T-cell (primary cell): ENCODE measurements at places on chromosomes 13 and 19.

- no peak for DNase-seq
Observed at GRCh38 chr13:87851410-87851809, 180.2 kb downstream of the SLITRK5 start.

- no peak for DNase-seq
Observed at GRCh38 chr13:69828527-69828926, 279.1 kb upstream of the ATXN8OS start.

GRCh38 chr13:27627380-27627779, 5.7 kb downstream of the POLR1D start:
- no peak for DNase-seq

GRCh38 chr19:23949611-23950010, 34.9 kb downstream of the ZNF726 start:
- no peak for DNase-seq

DNA sequence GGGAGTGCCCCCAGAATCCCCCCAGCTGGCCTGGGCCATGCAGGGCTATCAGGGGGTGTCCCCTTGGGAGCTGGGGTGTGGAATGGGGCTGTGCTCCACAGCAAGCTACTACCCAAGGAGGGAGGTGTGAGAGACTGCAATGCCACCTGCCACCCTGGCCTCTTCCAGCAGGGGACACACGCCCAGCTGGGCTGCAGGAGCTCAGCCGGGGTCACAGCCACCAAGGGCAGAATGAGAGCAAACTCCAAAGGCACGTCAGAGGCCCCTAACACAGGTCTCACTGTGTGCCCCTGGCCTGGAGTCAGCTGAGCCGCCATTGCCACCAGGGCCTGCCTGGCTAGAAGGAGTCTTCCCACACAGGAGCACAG, 55.5 kb downstream of the MLLT1 start:
- DNase-seq, result no peak

GRCh38 chr19:54455786-54456422, 6.9 kb downstream of the LENG8 start:
- DNase-seq, result no peak

DNA sequence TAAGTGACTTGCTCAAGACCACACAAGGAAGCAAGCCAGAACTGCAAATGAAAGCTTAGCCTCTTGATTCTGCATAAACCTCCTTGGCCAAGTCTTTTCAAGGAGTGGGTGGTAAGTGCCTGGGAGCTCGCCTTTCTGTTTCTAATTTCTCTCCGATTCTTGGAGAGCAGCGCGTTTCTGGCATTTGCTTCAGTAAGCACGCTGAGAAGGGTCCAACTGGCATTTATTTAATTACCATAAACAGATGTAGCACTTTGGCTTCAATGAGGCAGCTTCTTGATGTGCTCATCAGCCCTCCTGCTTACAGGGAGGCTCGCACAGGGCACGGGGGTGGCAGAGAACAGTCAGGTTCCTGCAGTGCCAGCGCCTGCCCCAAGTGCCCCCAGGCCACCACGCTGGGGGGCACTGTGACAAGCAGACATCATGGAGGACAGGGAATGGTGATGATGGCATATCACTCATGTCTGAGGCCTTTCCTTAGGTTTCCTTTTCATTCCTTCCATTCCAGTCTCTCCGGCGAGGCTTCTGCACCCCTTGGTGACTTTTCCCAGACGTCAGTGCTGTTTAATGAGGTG, 13.3 kb downstream of the SIAH3 start:
- no peak for DNase-seq

- DNase-seq, result no peak
Observed at GRCh38 chr13:58583966-58584365, 952.4 kb downstream of the PCDH17 start.

DNA sequence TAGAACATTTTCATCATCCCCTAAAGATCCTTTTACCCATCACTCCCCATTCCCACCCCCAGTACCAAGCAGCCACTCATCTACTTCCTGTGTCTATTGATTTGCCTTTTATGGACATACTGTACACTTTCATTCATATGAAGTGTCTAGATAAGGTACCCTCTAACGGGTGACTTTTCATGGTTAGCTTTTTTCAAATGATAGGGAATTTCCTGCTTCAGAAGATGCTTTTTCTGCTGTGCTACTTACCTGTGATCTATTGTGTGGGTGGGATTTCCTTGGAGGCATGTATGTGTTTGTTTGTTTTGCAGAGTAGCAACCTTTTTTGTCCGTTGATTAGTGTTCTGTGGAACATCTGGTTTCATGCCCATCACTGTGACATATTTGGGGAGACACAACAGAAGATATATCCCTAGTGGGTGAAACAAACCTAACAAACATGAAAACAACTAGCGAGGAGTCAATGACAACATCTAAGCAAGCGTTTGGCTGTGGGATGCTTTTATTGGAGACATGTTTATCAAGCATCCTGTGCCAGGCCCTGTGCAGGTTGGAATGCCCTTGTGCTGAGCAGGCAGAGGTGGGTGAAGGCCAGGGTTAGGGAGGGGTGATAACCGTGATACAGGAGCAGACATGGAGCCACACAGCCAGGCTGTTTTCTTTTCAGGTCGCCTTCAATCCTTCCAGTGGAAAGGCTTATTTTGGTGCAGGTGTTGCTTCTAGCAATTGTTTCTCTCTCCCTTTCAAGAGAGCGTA, 17.6 kb downstream of the SPINT2 start:
- no peak for DNase-seq

DNA sequence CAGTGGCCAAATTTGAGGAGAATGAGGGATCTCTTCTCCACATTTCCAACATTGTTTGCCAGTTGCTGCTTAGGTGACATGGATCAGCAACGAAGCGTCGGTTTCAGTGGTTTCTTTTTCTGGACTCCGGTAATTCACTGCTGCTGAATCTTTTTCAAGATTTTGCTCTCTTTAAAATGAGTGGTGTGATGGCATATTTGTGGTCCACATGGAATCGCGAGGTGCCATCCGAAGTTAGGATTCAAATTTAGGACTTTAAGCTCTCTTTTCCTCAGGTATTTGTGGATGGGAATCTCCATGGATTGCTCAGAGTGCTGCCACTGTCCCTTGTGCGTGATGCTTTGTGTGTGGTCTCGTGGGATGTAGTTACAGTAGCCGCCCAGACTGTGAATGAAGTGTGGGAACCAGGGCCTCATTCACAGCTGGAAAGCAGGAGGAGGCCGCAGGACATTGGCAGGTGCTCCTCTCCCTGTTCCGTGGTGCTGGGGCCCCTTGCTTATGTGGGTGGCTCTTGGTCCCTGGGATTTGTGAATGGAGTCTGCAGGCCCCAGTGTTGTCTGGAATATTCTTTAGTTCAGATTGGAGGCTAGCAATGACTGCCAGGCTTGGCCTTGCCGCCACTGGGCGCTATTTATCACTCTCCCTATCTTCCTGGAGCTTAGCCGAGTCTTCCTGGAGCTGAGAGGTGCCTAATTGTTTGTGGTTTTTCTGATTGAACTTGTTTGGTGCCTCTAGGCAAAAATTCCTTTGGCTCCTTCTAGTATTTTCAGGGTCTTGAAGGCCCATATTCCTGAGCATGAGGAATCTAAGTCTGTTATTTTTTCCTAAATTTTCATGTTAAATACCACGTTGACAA, 1.5 kb downstream of the ILF3 start:
- DNase-seq, result peak; percentile 25

- peak; percentile 37 for DNase-seq
Observed at GRCh38 chr19:17075864-17076542, 426 bp downstream of the MYO9B start.

GRCh38 chr13:109362616-109363015, 423.8 kb downstream of the IRS2 start:
- no peak for DNase-seq

- DNase-seq, result no peak
Observed at GRCh38 chr13:44697058-44697457, 120.9 kb upstream of the TSC22D1 start.

DNA sequence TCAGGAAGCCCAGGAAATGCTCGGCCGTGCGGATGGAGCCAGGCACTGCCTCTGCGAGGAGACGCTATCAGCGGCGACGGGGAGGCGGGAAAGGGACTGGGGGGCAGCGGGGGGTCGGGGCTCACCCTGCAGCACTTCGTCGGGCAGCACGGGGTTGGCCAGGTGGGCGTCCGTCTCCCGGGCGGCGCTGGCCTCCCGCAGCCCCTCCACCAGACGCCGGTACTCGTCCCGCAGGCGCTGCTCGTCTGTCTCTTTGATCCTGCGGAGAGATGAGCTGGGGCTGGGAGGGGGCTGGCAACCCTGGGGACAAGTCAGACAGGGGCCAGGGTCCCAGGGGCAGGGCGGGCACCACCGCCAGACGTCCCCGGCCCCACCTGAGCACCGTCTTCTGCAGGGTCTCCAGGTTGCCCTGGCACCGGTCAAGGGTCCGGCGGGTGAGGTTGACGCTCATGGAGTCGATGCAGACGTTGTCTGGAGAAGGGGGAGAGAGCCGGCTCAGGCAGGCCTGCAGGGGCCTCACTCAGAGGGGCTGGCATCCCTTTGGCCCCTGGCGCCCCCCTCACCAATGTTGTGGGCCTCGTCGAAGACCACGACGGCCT, 6.4 kb downstream of the ERCC2 start:
- no peak for DNase-seq

DNA sequence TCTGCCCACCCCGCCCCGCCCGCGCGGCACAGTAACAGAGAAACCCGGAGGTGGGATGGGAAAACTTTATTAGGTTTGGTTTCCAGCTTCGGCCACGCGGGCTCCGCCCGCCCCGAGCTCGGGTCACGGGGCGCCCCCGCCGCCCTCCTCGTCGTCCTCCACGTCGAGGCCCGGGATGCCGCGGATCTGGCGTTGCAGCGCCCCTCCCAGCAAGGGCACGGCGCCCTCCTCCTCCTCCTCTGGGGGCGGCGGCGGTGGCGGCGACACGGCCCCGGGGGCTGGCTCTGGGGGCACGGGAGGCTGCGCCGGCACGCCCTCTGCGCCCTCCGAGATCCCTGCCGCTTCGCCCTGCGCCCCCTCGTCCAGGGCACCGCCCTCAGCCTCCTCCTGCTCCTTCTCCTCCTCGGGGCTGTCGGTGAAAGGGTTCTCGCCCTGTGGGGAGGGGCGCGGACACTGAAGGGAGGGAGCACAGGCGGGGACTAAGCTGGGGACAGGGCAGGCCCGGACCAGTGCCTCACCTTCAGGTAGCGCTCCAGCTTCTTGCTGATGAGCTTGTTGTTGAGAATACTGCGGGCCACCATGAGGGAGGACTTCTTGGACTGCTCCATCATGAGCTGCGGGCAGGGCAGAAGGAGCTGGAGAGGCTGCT, 536 bp upstream of the AKAP8 start:
- no peak for DNase-seq

- no peak for DNase-seq
Observed at GRCh38 chr19:6087074-6087571, 23.2 kb downstream of the RFX2 start.

GRCh38 chr13:113466383-113466782, 13.1 kb upstream of the ADPRHL1 start:
- DNase-seq, result no peak

- no peak for DNase-seq
Observed at GRCh38 chr19:48879025-48879637, 6.9 kb downstream of the PPP1R15A start.

GRCh38 chr13:73481886-73482445, 423.2 kb downstream of the KLF5 start:
- DNase-seq, result no peak
